ENCODE measurements at places on chromosomes 4 and X.

DNA sequence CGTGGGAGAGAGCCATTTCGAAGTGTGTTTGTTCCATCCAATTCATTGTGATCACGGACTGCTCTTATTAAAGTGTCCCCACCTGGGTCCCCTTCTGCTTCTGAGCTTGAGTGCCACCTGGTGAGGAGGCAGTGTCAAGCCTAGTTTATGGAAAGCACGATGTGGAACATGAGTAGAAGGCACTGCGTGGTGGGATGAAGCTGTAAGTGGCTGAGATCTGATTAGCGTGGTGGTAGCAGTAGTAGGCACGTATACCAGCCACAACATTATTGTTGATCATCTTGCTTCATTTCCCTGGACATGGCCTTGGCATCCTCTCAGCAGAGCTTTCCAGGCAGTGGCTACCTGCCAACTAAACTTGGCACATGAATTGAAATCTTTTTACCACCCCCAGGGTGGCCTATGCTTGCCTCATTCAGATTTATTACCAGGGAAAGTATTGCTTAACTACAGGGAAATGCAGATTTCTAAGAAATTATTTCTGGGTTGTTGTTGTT, 46.4 kb downstream of the GPAT3 start:
- no peak for DNase-seq

GRCh38 chrX:10189317-10190268, 32.8 kb downstream of the CLCN4 start:
- no peak for DNase-seq

- DNase-seq: no peak
Observed at GRCh38 chr4:147318586-147318985, 162.3 kb upstream of the EDNRA start.

- DNase-seq: no peak
Observed at GRCh38 chrX:130048686-130049222, 61.5 kb downstream of the ELF4 start.

DNA sequence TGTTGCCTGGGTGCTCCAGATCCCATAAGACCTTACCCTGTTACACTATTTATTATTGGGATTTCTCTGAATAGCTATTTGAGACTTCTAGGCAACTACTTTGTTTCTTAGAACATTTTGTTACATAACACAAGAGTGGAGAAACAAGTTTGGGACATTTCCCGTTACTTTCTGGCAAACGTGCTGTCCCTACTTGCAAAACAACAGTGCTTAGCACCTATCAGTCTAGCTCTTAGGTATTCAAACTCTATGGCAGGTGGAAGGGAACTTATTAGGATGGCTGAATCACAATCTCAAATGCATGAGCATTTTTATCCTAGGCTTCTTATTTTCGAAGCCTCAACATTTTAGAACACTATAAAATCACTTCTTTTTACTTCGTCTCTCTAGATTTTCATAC, 613.6 kb downstream of the DMD start:
- no peak for DNase-seq

DNA sequence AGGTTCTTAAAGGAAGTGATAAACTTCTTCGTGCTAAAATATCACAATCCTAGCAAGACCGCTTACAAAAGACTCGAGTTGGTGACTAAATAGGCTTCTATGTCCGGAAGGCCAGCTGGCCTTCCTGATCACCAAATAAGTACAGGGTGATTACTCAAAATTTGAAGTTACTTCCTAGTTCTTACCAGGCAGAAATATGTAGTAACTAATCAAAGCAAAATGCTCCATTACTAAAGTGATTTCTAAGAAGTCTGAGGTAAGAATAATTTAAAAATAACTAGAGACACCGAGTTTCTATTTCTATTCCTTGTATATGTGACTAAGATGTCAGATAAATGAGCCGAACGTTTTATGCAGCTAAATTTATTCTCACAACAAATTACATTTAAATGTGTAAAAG, 62.2 kb downstream of the NSUN7 start:
- no peak for DNase-seq

GRCh38 chrX:109697855-109698254, 35.2 kb downstream of the ACSL4 start:
- DNase-seq: no peak

- no peak for DNase-seq
Observed at GRCh38 chr4:99655308-99656081, 2.1 kb downstream of the C4orf54 start.

DNA sequence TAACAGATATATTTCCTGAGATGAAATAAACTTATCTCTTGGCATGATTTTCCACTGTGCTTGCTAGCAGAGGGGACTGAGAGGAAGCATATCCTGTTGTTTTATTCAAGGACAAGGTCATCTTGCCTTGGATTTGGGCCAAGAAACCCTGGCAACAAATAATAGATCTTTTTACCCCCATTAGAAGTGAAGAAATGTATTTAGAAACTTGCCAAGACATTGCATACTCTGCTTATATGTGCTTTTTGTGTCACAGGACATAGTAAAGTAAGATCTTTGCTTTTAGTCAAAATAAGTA, 170.2 kb downstream of the RAPGEF2 start:
- DNase-seq: no peak

DNA sequence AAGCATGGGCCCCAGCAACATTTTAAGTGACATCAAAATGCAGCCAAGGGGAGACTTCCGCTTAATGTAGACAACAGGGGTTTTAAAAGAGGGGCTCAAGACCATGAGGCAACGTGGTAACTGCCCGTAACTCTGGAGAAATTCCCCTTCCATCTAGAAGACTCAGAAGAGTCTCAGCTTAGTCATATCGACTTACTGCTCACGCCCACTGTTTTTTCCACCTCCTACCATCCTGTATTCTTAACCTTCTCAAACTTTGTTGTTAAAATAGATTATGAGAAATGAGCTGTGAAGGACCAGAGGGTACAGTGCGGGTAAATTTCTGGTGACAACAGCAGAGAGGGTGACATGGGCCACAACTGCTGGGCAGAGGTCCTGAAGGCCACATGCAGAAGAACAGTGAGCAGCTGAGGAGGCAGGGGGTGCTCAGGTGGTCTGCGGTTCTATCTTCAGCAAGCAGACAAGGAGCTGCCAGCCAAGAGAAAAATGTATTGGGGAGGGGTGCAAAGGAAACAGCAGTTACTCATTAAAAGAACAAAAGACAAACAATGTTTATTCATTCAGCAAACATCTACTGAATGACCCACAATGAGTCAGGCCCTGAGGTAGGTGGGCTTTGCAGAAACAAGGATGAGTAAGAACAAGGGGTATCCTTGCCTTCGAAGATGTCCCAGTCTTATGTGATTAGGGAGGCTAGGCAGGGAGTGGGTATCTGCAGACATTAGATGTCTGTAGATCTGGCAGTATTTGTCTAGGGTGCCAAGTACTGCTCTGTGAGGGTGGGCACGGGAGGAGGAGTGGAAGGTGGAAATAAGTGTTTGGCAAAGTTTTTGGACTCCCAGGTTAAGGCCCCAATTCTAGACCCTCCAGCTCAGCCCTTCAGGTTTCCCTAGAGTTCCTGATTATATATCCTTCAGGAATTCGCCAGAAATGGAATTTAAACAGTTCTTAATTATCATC, 175.3 kb downstream of the TSPAN5 start:
- no peak for DNase-seq

- no peak for DNase-seq
Observed at GRCh38 chrX:112846187-112846586, 5.6 kb upstream of the AMOT start.

DNA sequence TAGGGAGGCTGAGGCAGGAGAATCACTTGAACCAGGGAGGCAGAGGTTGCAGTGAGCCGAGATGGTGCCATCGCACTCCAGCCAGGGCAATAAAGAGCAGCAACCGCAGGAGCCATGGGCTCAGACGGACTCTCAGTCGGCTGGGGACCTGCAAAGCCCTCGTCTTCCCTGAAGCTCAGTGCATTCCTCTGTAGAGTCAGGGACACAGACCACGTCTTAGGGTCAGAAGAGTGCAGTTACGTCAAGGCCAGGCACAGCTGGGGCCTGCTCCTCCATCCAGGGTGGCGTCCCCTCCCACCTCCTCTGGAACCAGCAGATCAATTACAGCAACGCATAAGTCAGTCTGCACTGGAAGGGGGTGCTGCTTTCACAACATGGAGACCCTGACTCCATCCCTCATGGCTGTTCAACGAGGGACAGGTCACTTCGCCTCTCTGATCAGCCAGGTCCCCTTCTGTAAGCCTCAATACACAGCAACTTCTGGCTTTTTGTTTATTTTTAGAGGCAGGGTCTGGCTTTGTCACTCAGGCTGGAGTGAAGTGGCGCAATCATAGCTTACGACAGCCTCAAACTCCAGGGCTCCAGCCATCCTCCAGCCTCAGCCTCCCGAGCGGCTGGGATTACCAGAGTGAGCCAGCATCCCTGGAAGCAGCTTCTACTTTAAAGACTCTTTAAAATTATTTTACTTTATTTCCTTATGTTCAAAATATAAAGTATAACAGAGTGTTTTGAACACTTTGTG, 76.4 kb downstream of the ZFYVE28 start:
- no peak for DNase-seq

- DNase-seq: no peak
Observed at GRCh38 chr4:72846280-72847111, 223.0 kb downstream of the COX18 start.

- DNase-seq: no peak
Observed at GRCh38 chrX:151370906-151371305, 26.1 kb upstream of the VMA21 start.

- DNase-seq: no peak
Observed at GRCh38 chr4:166501941-166502382, 628.9 kb downstream of the TLL1 start.

DNA sequence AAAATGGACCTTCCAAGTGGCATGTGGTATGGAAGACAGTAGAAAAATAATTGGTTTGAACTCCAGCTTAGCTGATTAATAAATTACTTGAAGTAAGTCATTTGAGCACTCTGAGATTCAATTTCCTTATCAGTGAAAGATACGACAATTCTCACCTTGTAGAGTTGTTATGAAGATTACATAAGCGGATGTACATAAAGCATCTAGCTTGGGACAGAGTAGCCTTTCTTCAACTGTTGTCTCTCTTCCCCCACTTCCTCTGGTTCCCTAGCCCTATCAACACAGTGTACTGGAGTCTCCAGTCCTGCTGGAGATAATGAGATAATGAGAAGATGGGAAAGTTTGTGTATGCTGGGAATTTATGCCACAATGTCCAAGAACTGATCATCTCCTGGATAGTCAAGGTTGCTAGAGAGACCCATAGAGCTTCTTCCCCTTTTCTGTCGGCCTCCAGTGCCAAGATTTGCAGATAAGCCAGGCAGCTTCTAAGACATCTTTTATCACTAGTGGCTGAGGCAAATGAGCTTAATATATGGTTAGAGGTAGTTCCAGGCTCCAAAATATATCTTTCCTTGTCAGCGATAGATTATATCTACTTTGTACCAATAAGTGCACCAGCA, 33.9 kb downstream of the VSIG4 start:
- no peak for DNase-seq

GRCh38 chrX:33385546-33385945, 174.2 kb upstream of the DMD start:
- DNase-seq: no peak

GRCh38 chr4:168019019-168019651, 73.2 kb upstream of the ANXA10 start:
- DNase-seq: peak; percentile 59

DNA sequence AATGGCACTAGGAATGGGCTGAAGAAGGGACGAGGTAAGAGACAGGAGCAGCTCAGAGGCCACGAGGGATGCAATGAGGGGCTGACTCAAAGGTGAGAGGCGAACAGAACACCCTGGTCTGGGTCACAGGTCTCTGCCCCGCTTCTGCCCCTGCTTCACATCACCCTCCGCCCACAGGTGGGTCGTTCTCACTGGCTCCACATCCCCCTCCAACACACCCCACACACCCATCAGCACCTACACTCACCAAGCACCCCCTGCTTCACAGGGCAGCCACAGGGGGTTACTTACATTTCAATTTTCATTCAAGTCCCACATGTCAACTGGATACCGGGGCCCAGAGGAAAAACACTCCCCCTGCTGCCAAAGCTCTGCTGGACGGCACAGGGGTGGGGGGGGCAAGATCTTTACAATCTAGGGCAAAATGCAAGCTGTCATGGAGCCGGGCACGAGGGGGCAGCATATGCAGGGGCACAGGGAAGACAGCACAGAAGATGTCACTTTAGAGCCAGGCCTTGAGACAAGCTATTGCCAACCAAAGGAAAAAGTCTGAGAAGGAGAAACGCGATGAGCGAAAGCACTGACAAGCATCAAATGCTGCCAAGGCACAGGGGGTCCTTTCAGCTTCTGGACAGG, 94.0 kb downstream of the AFAP1 start:
- DNase-seq: no peak

GRCh38 chrX:148271263-148271662, 229.2 kb upstream of the AFF2 start:
- no peak for DNase-seq

GRCh38 chr4:189185810-189186432, 754.8 kb upstream of the FRG1 start:
- DNase-seq: no peak

DNA sequence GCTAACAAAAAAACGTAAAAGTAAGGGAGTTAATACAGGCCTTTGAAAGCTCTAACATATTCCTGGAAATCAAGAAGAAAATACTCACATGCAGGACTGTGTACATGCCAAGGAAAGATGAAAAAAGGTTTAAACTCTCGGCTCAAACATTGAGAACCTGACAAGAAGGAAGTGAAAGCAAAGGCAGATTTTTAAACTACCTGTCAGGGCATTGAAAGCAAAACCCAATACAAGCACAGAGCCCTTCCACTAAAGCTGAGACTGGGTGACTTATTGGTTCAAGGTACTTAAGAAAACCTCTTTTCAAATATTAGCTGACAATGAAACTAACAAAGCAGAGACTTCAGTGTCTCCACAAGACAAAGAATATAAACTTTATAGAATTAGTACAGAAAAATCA, 313.0 kb upstream of the GRID2 start:
- no peak for DNase-seq

DNA sequence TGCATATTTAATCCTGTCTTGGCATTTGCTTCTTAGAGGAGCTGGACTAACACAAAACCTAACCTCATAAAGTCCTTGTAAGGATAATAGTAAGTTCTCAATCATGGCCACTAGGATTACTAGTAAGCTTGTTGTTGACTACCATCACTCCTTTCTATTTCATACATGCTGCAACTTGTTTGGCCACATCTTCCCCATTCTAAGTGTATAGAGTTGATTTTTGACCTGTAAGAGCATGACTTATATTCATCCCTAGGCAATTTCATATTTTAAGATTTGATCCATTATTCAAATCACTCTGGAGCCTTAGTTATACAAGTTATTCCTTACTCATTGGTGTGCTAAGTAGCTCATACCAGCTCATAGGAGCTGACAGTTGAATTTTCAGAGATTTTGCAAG, 109.4 kb downstream of the EFHC2 start:
- no peak for DNase-seq
